GM20000 (cell line): ENCODE measurements at places on chromosomes 13 and 19.

DNA sequence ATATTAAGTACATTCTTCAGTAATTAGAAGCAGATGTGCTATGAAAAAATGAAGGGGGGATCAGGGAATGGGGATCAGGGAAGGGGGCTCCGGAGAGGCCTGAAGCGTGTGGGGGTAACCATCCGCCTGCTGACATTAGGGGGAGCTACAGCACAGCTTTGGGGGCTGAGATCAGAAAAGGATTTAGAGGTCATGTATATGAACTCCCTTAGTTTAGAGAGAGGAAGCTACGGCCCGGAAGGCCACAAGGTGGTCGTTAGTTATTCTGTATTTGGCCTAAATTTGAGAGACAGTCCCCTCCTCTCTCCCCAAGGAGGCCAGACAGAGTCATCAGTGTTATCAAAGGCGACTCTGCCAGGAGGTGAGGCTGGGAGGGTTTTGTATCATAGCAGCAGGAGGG lies 99.0 kb downstream of the TM9SF2 start:
- DNase-seq: no peak

- DNase-seq: peak; percentile 73
Measured at GRCh38 chr13:110138010-110138699, 168.8 kb downstream of the COL4A1 start.

GRCh38 chr13:30966101-30966500 lies 33.6 kb downstream of the TEX26 start:
- DNase-seq: no peak

GRCh38 chr19:19152668-19153384 lies 14.5 kb upstream of the TMEM161A start:
- DNase-seq: no peak

GRCh38 chr19:38718747-38719543 lies 25.3 kb downstream of the CAPN12 start:
- DNase-seq: no peak

- no peak for DNase-seq
Measured at GRCh38 chr13:24224232-24224680, 63.7 kb downstream of the SPATA13 start.

DNA sequence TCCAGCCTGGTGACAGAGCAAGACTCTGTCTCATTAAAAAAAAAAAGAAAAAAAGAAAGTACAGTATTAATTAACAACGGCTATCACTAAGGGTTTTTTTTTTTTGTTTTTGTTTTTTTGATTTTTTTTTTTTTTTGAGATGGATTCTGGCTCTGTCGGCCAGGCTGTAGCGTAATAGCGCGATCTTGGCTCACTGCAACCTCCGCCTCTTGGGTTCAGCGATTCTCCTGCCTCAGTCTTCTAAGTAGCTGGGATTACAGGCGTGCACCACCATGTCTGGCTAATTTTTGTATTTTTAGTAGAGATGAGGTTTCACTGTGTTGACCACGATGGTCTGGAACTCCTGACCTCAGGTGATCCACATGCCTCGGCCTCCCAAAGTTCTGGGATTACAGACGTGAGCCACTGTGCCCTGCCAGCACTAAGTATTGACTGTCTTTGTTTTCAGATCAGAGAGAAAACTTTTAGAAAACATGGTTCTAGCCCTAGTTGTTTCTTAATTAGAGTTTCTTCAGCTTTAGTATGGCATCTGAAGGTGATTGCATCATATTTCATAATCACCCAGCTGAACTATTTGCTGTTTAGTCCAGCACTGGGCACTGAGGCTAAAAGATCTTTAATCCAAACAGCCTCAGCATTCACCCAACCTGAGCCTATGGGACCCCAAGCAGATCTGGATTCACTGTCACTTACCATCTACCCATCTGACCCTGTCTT lies 2.7 kb upstream of the GATAD2A start:
- no peak for DNase-seq

- DNase-seq: peak; percentile 95
Measured at GRCh38 chr19:48321622-48322591, 3.4 kb upstream of the EMP3 start.

DNA sequence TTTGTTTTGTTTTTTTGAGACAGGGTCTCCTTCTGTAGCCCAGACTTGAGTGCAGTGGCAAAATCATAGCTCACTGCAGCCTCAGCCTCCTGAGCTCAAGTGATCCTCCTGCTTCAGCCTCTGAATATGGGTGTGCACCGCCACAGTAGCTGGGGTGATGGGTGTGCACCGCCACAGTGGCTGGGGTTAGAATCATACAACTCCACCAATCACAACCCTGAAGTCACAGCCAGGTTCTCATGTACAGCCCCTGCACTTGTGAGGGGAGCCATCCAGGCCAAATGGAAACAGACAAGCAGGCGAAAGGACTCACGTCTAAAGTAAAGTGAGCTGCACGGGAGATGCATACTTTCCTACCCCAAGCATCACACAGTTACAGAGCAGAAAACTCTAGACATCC lies 63.1 kb upstream of the RANBP3 start:
- no peak for DNase-seq

GRCh38 chr13:38784036-38784880 lies 97.4 kb downstream of the FREM2 start:
- DNase-seq: no peak

GRCh38 chr13:46621792-46622629 lies 69.0 kb downstream of the LRCH1 start:
- DNase-seq: no peak

- DNase-seq: peak; percentile 94
Measured at GRCh38 chr19:3224346-3225168, at the start of gene CELF5. TSS of gene CELF5 (plus strand) at chr19:3224661. CDS start at chr19:3224740, 79 bp downstream.

- DNase-seq: no peak
Measured at GRCh38 chr19:41175801-41176777, 16.9 kb upstream of the CYP2S1 start.

GRCh38 chr19:49473868-49474541 lies at the start of gene FLT3LG:
TSS of gene FLT3LG (plus strand) at chr19:49474215. CDS start at chr19:49474640, 425 bp downstream.
- peak; percentile 93 for DNase-seq
